Thyroid gland (tissue), 4 donors: ENCODE measurements at places on chromosomes 3 and 15. TPM values are rescaled to one million over a fixed set of nuclear protein-coding genes. Genes with fewer than 3 reads are reported as not detected.

The RARRES1 gene
- 5.3 TPM for total RNA-seq

The MEX3B gene
- total RNA-seq = 0.79 TPM

The FSIP1 gene
- total RNA-seq = 1.9 TPM

DNA sequence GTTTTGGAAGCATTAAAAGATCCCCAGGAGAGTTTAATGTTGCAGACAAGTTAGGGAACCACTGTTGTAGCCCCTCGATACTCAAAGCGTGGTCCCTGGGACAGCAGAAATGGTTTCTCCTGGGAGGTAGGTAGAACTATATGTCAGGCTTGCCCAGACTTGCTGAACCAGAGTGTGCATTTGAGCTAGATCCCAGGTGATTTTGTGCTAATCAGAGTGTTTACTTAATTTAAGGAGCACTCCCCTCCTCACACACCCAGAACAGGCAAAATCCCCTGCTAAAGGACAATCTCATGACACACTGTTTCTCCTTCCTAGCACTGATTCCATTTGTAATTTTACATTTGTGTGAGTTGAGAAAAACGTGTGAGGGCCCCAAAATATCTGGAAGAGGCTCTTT is 24.3 kb downstream of the LMCD1 start:
- H3K4me3 ChIP-seq = no peak overlapping the region
- DNase-seq = no peak
- H3K4me1 ChIP-seq = no peaks in the 10 kb centered on the region
- no peak overlapping the region for H3K27ac ChIP-seq
- no peaks in the 10 kb centered on the region for H3K36me3 ChIP-seq
